ENCODE measurements at places on chromosomes 2 and 18.

- DNase-seq = no peak
Observed at GRCh38 chr2:115169814-115170213, 727.4 kb downstream of the DPP10 start.

DNA sequence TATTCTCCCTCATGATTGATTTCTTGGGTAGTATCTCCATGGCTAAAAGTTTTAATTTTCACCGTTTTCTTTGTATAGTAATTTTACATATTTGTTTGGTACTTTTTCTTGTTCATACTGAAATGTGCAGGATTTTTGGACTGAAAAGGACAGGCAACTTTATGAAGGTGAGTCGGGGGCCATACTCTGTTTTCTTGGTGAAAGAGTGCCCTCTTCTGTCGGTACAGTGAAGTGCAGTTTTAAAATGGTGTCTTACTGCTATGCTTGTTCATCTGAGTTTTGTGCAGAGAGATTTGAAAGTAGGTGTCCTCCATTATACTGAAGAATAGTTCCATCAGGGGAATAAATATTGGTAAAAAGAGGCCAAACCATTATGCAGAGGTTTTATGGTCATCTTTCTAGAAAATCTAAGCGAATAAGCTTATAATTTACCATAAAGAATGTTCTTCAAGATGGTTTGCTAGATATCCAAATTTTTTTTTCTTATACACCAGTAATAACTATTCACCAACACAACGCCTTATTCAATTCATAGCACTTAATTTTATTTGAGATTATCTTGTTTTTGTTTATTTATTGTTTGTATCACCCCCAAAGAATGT is 8.7 kb upstream of the SERPINB13 start:
- DNase-seq = peak; percentile 9

- no peak for DNase-seq
Observed at GRCh38 chr2:140695155-140695554, 1435.7 kb downstream of the LRP1B start.

- DNase-seq = no peak
Observed at GRCh38 chr2:97698530-97698929, 14.8 kb upstream of the ZAP70 start.

DNA sequence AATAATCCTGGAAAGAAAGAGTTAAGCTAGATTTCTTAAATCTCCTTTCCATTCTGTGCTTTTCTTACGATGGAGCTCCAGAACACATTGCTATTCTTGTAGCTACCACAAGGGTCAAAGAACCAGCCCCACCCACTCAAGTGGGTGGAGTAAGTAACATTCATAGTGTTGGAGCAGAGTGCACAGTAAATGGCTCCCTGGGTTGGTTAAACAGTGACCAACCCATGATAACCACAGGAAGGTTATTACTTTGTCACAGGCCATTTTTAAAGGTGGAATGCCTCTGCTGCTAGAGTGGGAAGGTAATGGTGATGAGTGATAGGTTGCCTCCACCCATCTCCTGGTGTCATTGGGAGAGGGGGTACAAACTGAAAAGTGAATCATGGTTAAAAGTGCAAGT is 13.9 kb downstream of the ARPC2 start:
- DNase-seq = peak; percentile 54

- no peak for DNase-seq
Observed at GRCh38 chr2:23246992-23247683, 137.8 kb upstream of the KLHL29 start.

DNA sequence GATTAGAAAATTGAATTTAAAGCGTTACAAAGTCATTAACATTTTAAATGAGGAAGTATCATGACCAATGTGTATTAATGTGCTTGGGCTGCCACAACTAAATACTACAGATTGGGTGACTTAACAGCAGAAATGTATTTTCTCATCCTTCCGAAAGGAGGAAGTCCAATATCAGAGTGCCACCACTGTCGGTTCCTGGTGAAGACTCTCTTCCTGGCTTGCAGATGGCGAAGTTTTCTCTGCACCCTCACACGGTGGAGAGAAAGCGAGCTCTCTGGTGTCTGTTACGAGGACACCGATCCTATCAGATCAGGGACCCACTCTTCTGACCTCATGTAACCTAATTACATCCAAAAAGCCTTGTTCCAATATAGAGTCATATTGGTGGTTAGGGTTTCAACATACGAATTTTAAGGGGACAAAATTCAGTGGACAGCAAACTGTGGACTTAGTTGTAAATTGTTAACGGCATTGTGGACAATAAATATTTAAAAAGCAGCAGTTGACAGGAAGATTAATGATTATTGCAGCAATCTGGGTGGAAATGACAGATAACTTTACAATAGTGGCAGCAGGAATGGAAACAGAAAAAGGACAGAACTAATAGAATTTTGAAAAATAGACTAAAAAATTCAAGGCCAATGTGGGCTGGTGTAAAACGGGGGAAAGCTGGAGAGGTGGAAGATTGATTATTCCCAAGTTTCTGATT is 35.1 kb upstream of the CYRIA start:
- DNase-seq = no peak

GRCh38 chr2:54641988-54642387 is 81.5 kb upstream of the EML6 start:
- DNase-seq = no peak

- DNase-seq = no peak
Observed at GRCh38 chr2:71078624-71079023, 10.2 kb downstream of the NAGK start.

- no peak for DNase-seq
Observed at GRCh38 chr2:138787053-138787666, 7.0 kb upstream of the NXPH2 start.

GRCh38 chr18:50709193-50709592 is 110.6 kb downstream of the MRO start:
- DNase-seq = no peak

DNA sequence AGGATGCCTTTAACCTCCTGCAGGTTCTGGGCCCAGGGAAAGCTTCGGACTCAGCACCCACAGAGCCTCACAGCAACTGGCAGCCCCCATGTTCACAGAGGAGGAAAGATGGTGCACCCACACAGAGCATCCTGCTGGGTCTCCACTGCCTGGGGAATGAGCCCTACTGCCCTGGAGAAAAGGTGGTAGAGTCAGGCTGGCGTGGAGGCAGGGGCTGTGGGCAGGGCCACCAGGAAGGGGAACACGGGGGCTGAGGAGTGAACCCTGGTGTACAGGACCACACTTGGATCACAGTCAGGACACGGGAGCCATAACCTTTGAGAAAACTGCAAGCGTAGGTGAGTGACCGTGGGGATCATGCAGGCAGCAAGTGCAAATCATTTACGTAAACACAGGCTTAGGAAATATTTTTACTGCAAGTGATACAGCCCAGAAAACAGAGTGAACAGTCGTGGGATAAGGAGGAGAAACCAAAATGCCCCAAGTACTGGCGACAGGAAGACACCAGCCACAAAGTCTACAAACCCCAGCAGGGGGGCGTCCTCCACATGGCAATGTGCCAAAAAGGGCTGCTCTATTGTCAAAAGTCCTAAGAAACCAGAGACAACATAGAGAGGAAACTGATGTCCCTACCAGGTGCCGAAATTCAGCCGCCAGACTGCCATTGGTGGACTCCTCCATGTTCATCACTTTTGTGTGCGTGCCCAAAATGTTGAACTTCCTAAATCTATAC is 27.6 kb downstream of the STAT1 start:
- no peak for DNase-seq

- DNase-seq = no peak
Observed at GRCh38 chr2:3489764-3490115, 29.6 kb downstream of the ADI1 start.

DNA sequence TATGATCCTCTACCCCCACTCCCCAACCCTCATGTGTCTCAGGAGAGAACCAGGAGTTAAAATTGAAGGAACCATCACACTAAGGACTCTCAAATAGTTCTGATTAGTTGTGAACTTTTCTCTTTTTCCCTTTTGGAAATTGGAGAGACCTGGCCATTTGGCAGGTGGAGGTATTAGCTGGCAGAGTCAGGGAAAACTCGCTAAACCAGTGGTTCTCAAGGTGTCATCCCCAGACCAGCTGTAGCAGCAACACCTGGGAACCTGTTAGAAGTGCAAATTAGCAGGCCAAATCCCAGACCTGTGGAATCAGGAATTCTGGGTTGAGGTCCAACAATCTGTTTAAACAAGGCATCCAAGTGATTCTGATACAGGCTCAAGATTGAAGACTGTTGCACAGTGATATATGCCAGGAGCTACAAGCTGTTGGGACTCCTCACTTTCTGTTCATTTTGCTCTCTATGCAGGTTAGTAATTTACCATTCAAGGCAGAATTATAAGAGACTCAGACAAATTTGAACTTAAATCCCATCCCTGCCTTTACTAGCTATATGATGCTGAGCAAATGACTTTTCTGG is 2.8 kb upstream of the TMEM131 start:
- DNase-seq = no peak

GRCh38 chr2:88016086-88016959 is at the start of gene RNU2-63P:
Gene RNU2-63P, minus strand, starts transcription at chr2:88016547.
- peak; percentile 88 for DNase-seq

GRCh38 chr18:45415614-45416013 is 199.7 kb upstream of the SLC14A2 start:
- no peak for DNase-seq

GRCh38 chr18:58534535-58535301 is 94.2 kb downstream of the ALPK2 start:
- no peak for DNase-seq

- DNase-seq = no peak
Observed at GRCh38 chr2:10847008-10847407, 34.4 kb upstream of the PDIA6 start.

- no peak for DNase-seq
Observed at GRCh38 chr18:79395761-79396404, at the start of gene NFATC1. Gene NFATC1, plus strand, starts transcription at chr18:79395930. Its CDS starts 295 bp downstream, at chr18:79396225.

GRCh38 chr18:75208155-75208835 is 644 bp downstream of the PTGR3 start:
- DNase-seq = no peak

- DNase-seq = no peak
Observed at GRCh38 chr2:159873258-159873657, 75.2 kb upstream of the CD302 start.

DNA sequence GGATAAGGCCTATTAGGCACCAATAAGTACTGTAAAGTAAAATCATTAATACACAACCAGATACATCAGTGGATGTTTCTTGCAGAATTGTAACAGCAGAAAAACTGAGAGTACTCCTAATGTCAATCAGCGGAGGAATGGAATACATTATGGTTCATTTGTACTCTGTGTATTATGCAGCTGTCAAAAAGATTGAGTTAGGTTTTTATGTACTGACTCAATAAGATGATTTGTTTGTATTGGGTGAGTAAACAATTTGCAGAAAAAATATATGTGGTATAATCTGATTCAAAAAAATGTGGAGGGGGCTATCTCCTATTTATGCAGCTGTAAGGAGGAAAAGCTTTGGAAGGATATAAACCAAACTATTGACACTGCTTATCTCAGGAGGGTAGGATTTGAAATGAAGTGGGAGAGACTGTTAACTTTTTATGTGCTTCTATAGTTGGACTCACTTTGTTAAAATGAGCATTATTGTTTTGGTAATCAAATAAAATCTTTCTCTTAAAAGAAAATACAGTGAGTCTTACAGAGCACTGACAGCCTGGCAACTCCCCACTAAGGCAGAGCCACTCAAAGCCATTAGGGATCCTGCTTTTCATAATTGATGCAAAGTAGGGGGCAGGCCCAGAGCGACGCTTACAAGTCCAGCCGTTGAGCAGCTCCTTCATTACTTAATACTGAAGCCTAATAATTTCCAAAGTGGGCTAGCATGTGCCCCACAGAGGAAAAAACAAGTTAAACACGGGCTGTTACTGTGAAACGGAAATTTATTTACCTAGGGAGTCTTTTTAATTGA is 168.8 kb downstream of the PHLPP1 start:
- no peak for DNase-seq

GRCh38 chr2:68726608-68727367 is 7.8 kb upstream of the ARHGAP25 start:
- no peak for DNase-seq

GRCh38 chr2:191410646-191411436 is 165.6 kb downstream of the MYO1B start:
- DNase-seq = no peak

- no peak for DNase-seq
Observed at GRCh38 chr18:29164020-29164706, 987.2 kb upstream of the CDH2 start.

- DNase-seq = no peak
Observed at GRCh38 chr2:133109772-133110171, 439.8 kb upstream of the LYPD1 start.

DNA sequence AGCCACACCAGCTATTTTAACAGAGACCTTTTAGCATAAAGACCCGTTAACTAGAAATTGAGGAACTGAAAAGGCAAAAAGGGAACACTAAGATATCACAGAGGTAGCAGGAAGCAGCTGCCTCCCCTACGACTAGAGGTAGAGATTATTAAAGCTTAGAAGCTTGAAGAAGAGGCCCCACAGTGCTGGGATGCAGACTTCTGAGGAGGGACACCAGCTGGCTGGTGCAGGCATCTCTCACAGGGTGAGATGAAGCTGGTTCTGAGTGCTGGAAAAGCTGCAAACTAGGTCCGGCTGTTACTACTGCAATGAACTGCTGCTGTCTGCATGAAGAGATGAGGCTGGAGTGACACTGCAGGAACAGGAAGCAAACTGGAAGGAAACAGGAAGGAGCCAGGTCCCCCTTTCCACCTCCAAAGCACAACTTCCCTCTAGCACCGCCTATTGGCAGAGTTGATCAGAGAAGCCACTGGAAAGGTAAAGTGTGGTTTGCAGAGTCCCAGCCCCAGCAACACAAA is 61.2 kb upstream of the MRPS9 start:
- no peak for DNase-seq

GRCh38 chr2:159098361-159098760 is 129.9 kb downstream of the TANC1 start:
- DNase-seq = no peak

GRCh38 chr2:216474925-216475670 is 23.5 kb upstream of the RPL37A start:
- DNase-seq = no peak

GRCh38 chr2:69685321-69686048 is 41.9 kb upstream of the AAK1 start:
- no peak for DNase-seq

GRCh38 chr18:55252053-55252675 is 292.9 kb upstream of the CCDC68 start:
- DNase-seq = no peak

- DNase-seq = no peak
Observed at GRCh38 chr2:166156985-166157490, 29.2 kb upstream of the SCN1A start.

DNA sequence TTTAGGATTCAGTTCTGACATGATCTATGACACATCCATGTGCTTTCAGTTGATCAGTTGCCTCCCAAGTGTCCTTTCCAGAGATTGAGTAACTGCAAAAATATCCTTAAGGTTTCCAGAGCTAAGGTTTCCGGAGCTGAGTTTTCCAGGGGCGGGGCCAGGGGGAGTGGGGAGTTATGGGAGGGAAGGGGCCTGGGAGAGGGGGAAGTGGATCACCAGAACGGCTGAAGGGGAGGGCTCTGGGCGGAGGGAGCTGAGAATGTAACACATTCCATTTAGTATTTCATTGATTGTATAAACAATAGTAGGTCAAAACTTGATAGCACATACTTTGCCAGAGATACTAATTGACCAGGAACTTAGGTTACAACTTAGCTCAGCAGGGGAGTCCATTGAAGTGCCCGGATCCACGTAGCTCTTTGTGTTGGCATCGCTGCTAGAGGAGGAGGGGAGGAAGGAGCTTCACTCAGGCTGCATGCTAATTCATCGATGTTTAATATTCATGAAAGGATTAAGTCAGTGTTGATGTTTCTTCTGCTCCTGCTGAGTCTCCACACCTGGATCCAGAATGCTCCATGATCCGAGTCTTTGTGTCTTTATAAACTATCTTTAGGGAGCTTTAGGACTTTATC is 289.8 kb downstream of the ALPK2 start:
- DNase-seq = no peak

Measured in hematopoietic multipotent progenitor cell treated with erythropoietin and hydrocortisone succinate and interleukin-3 and kit ligand, for 15 days (in vitro differentiated cells).